CD4-positive, alpha-beta T cell (primary cell): ENCODE measurements at places on chromosomes 5 and 9.

DNA sequence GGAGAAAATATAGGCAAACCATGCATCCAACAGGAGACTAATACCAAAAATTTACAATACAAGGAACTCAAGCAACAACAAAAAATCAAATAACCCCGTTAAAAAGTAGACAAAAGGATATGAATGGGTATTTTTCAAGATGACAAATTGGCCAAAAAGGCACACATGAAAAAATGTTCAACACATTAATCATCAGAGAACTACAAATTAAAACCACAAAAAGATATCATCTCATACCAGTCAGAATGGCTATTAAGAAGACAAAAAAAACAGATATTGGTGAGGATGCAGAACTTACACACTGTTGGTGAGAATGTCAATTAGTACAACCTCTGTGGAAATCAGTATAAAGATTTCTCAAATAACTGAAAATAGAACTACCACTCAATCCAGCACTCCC is 35.0 kb downstream of the TEX10 start:
- DNase-seq, result no peak

GRCh38 chr9:22160221-22160620 is 151.1 kb upstream of the CDKN2B start:
- no peak for DNase-seq

DNA sequence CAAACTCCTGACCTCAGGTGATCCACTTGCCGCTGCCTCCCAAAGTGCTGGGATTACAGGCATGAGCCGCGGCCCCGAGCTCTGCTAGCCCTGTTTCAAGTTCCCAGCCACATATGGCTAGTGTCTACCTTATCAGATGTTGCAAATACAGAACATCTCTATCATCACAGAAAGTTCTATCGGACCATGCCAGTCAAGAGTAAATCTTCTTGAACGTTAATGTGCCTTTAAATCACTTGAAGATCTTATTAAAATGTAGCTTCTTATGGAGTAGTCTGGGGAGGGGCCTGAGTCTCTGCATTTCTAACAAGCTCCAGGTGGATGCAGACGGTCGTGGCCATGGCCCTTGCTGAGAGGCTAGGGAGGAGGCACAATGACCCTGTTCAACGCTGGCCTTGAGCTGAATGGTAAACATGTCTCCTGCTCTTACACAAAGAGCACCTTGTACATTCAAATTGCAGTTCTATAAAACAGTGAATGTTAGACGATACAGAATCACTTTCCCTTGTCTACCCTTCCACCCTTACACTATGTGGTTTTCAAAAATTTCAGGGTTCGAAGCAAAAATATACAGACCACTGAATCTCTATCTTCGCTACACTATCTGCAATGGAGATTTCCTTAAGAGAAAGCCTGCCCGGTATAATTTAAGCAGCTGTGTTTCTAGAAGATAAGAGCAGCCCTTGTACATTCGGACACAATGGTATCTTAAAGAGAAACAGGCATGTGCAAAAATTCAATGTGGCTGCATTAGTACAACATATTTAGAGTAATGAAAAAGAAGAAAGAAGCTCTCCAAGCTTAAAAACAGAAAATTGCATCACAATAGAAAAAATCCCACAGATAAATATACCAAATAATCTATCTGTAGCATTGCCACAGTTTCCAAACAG is 114.1 kb downstream of the FRMD3 start:
- no peak for DNase-seq

DNA sequence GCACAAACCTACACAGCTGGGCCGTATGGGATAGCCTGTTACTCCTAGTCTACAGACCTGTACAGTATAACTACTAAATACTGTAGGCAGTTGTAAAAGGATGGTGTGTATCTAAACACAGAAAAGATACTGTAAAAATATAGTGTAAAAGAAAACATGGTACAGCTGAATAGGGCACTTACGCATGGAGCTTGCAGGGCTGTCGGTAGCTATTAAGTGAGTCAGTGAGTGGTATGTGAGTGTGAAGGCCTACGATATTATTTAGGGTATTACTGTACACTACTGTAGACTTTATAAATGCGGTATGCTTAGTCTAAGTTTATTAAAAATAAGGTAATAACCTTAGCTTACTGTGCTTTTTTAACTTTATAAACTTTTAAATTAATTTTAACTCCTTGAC is 1.2 kb downstream of the ZCCHC9 start:
- no peak for DNase-seq

DNA sequence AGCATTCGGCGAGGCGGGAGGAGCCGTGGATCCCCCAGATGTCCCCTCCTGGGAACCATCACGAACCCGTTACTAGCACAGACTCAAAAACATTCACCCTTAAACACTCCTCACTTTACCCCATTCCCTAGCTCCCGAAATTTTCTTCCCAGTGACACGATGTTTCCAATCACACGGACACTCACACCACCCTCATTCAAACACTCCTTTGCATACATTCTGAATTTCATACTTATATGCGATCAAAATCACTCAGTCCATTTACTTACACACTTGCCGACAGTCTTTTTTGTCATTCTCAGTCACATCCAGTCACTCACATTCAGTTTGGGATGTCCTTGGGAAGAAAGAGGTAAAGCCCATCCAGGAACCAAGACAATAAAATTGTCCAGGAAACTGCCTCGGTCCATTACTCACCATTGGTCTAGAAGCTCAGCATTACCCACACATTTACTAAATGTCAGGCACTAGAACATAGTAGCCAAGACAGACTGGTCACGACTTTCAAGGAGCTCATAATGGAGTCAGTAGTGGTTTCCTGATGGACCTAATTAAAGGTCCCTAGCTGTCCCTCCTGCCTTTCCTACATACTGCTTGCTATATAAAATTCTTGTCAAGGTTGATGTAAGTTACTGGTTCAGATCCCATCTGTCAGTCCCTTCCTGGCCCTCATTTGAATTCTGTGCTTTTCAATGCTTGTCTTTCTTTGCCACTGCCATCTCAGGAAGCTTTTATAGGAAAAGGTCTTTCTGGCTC is 574 bp downstream of the SLC35A4 start:
- DNase-seq, result no peak

DNA sequence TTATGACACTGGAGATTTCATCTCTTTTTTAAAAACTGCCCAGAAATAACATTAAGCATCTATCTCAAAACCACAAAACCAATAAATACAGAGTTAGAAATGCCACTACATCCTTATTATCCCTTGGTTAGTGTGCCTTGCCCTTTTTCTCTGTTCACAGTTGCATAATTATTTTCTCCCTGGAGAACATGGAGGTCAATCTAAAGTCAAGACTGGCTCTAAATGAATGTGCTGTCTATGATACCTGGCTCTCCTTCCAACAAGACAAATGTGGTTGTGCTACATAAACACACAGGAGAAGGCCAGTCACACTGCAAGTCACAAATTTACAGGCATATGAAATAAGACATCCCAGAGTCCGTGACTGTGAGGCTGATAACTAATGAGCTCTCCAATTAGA is 2.8 kb downstream of the FBN2 start:
- DNase-seq, result no peak

DNA sequence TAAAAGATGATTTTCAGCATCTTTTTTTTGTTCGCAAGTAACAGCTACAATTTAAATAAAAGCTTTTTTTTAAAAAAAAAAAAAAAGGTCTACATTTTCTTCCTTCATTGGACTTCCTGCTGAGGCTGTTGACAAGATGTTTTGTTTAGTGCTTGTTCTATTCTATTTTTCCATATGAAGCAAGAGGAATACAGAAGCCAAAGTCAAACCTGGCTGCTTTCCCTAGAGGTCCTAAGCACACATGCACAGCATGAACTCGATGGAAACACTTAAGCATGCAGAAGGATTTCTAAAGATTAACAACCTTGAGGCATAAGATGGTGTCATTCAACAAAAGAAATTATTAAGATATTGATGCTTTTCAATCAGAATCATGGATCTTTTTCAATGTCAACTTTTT is 105.1 kb downstream of the ADCY2 start:
- no peak for DNase-seq

DNA sequence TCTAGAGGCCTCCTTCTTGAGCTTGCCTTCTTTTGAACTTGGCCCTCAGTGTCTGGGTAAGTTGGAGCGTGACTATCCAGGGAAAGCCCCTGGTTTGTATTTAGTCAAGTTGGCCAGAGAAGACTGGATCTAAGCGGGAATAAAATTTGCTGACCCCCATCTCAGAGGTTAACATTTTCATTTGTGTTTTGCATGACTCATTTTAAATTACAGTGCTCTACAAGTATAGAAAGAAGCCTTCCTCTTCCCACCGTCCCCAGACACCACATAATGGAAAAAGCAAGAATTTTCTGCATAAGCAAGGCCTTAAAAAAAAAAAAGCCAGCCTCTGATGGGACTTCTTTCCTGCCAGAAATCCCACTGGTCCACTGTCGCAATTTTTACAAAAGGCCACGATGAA is 27.2 kb downstream of the PIK3R1 start:
- DNase-seq, result no peak

GRCh38 chr5:158463188-158463587 is 604.2 kb upstream of the CLINT1 start:
- DNase-seq, result no peak

DNA sequence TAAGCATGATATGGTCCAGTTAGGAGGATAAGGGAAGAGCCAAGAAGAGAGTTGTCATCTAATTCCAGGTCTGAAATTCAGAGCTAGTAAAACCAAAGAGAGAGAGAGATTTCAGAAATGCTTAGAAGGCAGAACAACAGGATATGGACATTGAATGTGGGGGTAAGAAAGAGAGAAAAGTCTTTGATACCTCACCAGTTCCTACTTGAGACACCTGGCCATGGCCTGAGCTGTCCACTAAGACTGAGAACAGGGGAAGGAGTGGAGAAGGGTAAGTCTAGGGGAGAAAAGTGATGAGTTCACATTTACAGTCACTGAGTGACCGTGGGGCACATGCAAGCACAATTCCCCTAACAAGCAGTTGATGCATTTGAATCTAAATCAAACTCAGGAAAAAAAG is 35.5 kb downstream of the TIMD4 start:
- no peak for DNase-seq

GRCh38 chr5:22480305-22480704 is 372.8 kb downstream of the CDH12 start:
- no peak for DNase-seq

- no peak for DNase-seq
These were observed 828 bp upstream of the TRIO start for GRCh38 chr5:14142202-14142826.

GRCh38 chr9:13721481-13722235 is 442.2 kb upstream of the MPDZ start:
- no peak for DNase-seq

DNA sequence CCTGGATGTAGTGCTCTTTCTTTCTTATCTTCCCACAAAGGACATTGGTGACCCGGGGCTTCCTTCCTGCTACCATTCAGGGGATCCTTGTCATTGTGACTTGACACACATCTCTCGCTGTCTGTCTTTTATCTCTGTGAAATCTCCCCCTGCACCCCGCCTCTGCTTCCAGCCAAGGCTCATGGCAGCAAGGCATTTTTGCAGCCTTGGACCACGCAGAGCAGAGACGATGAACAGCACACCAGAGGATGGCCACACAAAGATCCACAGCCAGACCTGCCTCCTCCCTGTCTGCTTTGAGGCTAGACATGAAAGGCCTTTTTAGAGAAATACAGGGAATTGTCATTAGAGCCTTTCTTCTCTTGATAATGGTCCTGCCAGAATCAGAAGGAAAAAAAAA is 549.1 kb downstream of the CDK5RAP2 start:
- no peak for DNase-seq

- DNase-seq, result no peak
These were observed 432.9 kb downstream of the SPATA31D1 start for GRCh38 chr9:82421498-82421897.

- peak; percentile 60 for DNase-seq
These were observed 47.1 kb upstream of the POU4F3 start for GRCh38 chr5:146291421-146292074.

GRCh38 chr5:109328626-109329025 is 81.1 kb downstream of the PJA2 start:
- DNase-seq, result no peak

DNA sequence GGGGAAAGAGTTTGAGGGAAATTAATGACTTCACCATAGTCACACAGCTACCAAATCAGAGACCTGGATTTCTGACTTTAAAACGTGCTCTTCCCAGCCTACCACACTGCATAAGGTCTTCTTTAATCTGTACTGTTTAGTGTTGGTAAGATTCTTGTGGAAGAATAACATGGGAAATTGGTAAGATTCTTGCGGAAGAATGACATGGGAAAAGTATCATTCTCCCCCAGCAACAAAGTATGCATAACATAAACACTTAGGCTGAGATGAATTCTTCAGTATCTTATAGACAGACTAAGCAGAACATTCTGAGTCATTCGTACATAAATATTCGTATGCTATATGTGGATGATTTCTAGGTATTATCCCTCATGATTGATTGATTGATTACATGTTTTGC is 170.4 kb downstream of the FOCAD start:
- no peak for DNase-seq

- DNase-seq, result no peak
These were observed 29.3 kb downstream of the ADAMTS16 start for GRCh38 chr5:5169466-5169865.

GRCh38 chr9:123928533-123929176 is 1.3 kb downstream of the DENND1A start:
- DNase-seq, result no peak

- DNase-seq, result no peak
These were observed 17.3 kb downstream of the NFIB start for GRCh38 chr9:14296495-14297113.

DNA sequence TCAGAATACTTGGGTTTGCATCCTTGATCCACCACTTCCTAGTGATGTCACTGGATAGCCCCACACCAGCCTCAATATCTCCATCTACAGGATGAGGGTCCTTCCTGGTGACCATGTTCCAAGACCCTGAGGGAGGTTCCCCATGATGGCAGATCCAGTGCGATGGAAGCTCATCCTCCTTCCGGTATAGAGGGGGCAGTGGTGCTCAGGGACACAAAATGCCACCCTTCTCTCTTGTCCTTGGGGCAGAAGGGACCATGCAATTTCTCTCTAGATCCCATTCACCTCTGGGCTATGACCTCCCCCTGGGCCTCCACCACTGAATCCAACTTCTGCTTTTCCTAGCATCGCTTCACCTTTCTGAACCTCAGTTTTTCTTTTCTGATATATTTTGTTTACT is 5.4 kb upstream of the SLC25A51 start:
- no peak for DNase-seq

- no peak for DNase-seq
These were observed 161.2 kb downstream of the RGS3 start for GRCh38 chr9:113624721-113625120.

GRCh38 chr5:178308541-178309092 is 76.0 kb upstream of the PHYKPL start:
- no peak for DNase-seq

DNA sequence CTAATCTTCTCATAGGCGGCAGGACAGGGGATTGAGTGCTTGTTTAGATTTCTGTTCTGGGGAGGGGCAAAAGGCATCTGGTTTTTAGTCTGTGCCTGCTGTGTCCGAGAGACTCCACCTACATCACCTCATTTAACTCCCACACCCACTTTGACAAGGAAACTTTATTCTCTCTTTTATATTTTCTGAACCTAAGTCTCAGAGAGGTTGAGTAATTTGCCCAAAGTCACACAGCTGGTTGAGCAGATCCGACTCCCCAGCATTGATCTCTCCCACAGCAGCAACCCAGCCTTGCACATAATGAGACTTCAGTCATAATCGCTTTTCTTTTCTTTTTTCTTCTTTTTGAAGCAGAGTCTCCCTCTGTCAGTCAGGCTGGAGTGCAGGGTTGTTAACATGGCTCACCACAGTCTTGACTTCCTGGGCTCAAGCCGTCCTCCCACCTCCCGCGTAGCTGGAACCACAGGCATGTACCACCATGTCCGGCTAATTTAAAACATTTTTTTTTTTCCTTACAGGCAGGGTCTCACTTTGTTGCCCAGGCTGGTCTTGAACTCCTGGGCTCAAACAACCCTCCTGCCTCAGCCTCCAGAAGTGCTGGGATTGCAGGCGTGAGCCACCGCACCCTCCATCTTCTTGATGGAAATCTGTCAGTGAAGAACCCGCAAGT is 36.5 kb upstream of the ANKRD33B start:
- no peak for DNase-seq
